ENCODE measurements at places on chromosomes 2 and 18.

DNA sequence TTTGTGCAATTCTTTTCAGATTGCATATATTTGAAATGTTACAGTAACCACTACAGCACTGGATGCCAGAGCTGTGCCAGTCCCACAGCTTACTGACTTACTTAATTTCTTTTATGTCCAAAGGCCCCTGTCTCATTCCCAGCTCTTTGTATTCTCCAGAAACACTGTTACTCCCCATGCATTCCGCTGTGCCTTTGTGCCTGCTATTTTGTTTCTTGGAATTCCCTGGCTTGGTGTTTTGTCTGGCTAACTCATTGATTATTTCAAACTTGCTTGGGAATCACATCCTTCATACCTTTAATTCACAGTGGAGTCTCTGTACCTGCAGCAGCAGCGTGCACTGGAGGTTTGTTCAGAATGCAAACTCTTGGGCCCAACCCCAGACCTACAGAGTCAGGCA lies 601.9 kb upstream of the DDX18 start:
- DNase-seq, result no peak

- DNase-seq, result no peak
Measured at GRCh38 chr2:237912271-237913192, 53.1 kb downstream of the RAMP1 start.

- DNase-seq, result no peak
Measured at GRCh38 chr2:75655861-75656260, 9.3 kb downstream of the MRPL19 start.

DNA sequence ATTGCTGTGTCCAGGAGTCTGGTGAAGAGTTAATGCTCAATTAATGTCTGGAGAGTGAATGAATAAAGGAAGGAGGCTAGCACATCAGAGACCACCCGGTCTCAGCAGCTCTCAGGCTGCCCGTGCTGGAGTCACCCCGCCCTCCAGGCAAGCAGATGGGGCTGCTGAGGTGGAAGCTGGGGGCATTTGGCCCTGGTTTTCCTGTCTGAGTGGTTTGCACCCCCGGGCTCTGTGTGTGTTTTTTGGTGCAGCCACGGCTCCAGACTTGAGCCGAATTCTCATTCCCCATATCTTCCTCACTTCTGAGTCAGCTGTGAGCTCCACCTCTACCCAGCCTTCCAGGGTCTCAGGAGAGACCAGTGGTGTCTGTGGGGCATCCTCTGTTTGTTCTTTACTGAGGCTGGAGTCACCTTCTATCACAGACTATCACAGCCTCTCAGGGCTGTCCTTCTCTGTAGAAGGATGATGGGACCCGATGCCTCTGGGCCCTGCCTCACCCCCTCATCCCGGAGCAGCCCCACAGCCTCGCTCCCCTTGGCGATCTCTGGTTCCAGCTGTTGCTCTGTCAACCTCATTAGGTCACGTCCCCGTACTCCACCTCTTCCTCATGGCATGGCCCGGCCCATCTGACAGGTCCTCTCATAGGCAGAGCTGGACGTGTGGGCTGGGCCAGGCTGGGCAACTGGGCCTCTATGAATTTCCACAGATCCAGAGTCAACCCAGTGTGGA lies 60.8 kb downstream of the HS1BP3 start:
- DNase-seq, result no peak

- DNase-seq, result no peak
Measured at GRCh38 chr18:80200932-80201672, 46.2 kb downstream of the PARD6G start.

DNA sequence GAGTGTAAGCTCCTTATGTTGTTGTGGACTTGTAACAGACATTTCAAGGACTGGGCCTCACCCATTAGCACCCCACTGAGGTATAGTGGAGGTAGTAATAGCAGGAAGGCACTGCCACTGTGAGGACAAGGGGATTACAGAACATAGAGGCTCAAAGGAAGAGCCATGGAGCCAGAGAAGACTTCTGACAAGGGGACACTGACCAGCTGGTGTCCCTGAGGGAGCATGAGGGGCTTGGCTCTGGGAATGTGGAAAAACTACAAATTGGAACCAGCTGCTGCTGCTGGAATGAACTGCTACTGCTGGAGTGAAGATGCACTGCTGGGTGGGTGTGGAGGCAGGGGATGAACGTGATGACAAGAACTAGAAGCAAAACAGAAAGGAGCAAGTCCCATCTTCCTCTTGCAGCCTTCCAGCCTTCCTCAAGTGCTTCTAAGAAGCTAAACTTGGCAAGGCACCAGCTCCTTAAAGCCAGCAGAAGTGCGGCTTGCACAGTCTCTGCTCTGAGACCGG lies 167.3 kb upstream of the NOSTRIN start:
- DNase-seq, result no peak

Data from stimulated activated CD4-positive, alpha-beta T cell treated with anti-CD3 and anti-CD28 coated beads, Interleukin-12 subunit alpha, Interleukin-12 subunit beta, amount 100 ng/mL, for 48 hours (primary cell).